ENCODE measurements at places on chromosomes 7 and 10.
A peak's percentile ranks its signal among the peaks of the same experiment; 100 is the strongest.

- no peak for DNase-seq
Measured at GRCh38 chr7:53740971-53741370, 705.5 kb downstream of the POM121L12 start.

DNA sequence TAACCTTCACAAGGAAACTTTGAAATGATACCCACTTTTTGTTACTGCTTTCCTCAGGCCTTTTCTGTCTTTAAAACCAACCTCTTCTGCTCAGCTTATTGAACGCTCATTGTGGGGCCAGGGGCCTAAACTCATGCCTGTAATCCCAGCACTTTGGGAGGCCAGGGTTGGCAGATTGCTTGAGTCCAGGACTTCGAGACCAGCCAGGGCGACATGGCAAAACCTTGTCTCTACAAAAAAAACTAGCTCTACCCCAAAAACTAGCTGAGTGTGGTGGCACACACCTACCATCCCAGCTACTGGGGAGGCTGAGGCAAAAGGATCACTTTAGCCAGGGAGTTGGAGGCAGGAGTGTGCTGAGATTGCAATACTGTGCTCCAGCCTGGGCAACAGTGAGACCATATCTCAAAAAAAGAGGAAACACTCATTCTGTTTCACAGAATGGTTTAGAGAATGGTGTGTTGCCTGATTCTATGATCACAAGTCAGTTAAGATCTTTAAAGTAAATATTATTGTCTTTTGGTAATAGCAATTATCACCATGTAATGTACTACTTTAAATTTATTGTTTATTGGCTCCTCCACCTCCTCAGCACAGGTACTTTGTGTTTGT, 51.1 kb downstream of the KCTD7 start:
- DNase-seq, result no peak

GRCh38 chr10:50883629-50884028, 1.8 kb downstream of the A1CF start:
- no peak for DNase-seq

DNA sequence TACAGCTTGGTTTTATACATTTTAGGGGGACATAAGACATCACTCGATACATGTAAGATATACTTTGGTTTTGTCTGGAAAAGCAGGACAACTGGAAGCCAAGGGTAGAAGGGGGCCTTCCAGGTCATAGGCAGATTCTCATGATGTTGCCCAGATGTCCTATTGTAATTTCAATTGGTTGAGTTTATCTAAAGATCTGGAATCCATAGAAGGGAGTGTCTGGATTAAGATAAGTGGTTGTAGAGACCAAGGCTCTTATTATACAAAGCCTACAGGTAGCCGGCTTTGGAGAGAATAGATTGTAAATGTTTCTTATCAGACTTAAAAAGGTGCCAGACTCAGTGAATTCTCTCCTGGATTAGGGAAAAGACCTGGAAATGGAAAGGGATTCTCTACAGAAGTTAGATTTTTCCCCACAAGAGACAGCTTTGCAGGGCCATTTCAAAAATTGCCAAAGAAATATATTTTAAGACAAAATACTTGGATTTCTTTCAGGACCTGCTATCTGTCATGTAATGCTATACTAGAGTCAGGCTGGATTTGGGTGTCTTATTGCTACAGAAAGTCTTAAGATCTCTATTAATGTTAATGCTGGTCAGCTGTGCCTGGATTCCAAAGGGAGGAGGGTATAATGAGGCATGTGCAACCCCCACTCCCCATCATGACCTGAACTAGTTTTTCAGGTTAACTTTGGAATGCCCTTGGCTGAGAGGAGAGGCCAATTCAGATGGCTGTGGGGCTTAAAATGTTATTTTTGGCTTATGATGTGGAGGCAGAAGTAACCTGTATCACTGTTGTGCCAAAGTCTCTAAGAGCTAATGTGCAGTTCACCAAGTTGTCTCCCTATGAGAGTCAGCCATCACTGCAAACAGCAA, 511.1 kb upstream of the C7orf33 start:
- no peak for DNase-seq

- DNase-seq, result no peak
Measured at GRCh38 chr7:1131471-1132265, 28.3 kb downstream of the ZFAND2A start.

GRCh38 chr7:138618933-138619332, 82.2 kb downstream of the SVOPL start:
- no peak for DNase-seq

DNA sequence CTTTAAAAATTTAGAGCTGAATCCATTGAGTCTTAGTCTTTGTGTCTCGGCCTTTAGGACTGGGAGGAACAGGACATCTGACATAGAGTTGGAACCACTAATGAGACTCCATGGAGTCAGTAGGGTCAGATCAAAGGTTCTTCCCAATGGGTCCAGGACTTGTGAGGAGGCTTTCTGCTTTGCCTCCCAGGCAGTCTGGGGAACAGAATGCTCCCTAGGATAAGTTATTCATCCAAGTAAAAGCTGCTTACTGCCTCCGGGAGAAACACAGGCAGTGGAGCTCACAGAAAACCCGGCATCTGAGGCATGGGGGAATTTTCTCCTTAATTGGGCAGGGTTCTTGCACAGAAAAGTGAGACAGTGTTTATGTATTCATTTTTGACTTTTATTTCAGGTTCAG, 216.4 kb downstream of the SEC23IP start:
- DNase-seq, result no peak

- DNase-seq, result no peak
Measured at GRCh38 chr7:84204655-84205054, 10.1 kb upstream of the SEMA3A start.

DNA sequence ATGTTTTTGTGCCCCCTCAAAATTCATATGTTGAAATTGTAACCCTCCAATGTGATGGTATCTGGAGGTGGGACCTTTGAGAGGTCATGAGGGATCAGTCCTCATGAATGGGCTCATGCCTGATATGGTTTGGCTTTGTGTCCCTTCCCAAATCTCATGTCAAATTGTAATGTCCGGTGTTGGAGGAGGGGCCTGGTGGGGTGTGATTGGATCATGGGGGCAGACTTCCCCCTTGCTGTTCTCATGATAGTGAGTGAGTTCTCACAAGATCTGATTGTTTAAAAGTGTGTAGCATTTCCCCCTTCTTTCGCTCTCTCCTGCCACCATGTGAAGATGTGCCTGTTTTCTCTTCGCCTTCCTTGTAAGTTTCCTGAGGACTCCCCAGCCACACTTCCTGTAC, 53.4 kb downstream of the TLL2 start:
- no peak for DNase-seq

GRCh38 chr7:96833676-96834453, 124.2 kb upstream of the SEM1 start:
- DNase-seq, result no peak

GRCh38 chr7:96233084-96233483, 88.8 kb downstream of the SLC25A13 start:
- DNase-seq, result no peak

- DNase-seq, result peak; percentile 36
Measured at GRCh38 chr10:104337521-104337984, 712 bp downstream of the ITPRIP start.

DNA sequence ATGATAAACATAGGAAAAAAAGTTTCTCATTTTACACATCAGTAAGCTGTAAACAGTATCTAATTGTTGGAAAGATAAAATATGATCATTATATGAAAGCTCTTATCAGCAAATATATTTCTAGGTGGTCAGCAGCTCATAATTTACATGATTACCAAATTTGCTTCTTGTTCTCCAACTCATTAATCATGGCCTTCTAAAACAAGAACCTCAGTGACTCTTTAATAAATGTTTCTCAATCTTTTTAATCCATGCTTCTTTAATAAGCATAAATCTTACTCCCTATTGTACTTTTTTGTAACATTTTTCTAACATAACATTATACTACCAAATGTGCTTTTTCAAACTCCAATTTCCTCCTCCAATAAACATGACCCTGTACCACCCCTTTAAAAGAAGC, 5.9 kb downstream of the ITGB1 start:
- DNase-seq, result no peak

- DNase-seq, result no peak
Measured at GRCh38 chr7:132643302-132643701, 67.0 kb upstream of the PLXNA4 start.

- no peak for DNase-seq
Measured at GRCh38 chr10:91434041-91434440, 23.9 kb downstream of the HECTD2 start.

DNA sequence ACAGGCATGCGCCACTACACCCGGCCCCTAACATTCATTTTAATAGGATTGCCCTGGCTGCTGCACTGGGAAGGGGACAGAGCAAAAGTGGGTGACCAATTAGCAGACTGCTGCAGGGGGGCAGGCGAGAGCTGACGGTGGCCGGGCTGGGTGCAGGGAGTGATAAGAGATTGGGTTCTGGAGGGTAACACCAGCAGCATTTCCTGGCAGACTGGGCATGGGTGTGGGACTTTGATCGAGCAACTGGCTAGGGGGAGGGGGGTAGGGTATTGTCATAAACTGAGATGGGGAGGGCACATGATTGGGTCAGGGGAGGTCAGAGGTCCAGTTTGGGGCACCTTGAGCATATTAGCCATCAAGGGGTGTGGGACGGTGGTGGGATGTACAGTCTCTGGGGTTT, 20.2 kb upstream of the AMZ1 start:
- no peak for DNase-seq

GRCh38 chr10:94103801-94104221, 110.1 kb downstream of the PLCE1 start:
- DNase-seq, result no peak

GRCh38 chr7:100173806-100174495, 3.2 kb downstream of the GPC2 start:
- no peak for DNase-seq

DNA sequence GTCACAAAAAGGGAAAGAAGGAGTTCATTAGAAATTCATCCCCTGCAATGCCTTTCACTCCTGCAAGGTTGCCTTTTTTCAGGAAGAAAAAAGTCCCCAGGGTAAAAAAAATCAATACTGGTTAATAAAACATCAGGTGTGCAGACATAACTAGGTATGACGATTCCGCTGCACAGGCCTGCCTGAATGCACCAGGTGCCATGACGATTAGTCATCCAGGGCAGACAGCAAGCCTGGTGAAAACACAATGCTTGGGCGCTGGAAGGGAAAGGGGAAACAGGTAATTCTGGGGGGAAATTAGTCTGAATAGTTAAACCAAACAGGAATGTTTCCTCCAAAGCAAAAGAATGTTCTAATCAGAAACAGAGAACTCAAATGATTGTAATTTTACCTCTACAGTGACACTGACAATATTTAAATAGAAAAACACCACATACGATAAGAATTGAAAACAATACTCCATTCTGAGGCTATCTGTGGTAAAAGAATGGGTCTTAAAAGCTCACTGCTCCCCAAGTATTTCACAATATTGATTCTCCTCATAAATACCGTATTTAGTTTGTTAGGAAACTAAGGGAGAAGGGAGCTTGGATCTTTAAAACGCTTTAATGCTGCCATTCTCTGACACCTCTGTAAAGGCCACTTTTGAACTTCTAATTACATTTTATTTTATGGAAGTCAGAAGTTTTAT, 45.2 kb downstream of the VPS41 start:
- DNase-seq, result no peak

GRCh38 chr10:80540981-80541750, 3.5 kb downstream of the SH2D4B start:
- DNase-seq, result no peak

- no peak for DNase-seq
Measured at GRCh38 chr10:35843524-35844181, 201.6 kb upstream of the FZD8 start.

- no peak for DNase-seq
Measured at GRCh38 chr10:378930-379704, 243.9 kb downstream of the ZMYND11 start.

- DNase-seq, result no peak
Measured at GRCh38 chr10:51186361-51186760, 112.1 kb downstream of the PRKG1 start.

DNA sequence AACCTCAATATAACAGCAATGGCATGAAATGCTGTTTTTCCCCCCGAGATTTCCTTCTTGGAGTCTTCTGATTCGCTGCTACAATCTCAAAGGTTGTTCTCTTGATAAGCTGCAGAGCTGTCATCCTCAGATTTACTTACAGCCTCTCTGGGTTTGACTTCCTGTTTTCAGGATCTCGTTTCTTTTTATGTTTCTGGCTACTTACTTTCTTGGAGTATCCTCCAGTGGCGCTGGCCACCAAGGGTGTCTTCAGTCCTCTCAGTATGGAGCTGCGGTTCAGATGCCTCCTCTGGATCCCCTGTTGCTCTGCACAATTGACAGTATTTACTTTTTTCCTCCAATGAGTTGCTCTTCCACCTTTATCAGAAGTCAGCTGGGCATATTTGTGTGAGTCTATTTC, 152.0 kb upstream of the TMEM72 start:
- DNase-seq, result no peak

DNA sequence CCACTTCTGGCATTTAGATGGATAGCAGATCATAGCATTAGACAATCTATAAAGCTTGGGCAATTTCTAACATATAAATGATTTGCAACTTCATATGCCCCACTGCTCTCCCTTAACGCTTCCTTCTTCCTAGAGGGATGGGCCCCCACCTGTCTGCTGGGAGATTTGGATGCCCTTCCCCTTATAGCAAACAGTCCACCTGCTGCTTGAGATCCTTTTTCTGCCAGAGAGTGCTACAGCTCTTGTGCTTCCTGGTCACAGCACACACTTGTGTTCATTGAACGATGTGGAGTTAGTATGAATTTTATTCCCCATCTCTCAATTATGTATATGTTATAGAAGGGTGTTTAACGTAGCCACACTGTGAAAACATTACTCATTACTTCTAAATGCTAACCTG, 10.4 kb upstream of the PCGF5 start:
- no peak for DNase-seq

DNA sequence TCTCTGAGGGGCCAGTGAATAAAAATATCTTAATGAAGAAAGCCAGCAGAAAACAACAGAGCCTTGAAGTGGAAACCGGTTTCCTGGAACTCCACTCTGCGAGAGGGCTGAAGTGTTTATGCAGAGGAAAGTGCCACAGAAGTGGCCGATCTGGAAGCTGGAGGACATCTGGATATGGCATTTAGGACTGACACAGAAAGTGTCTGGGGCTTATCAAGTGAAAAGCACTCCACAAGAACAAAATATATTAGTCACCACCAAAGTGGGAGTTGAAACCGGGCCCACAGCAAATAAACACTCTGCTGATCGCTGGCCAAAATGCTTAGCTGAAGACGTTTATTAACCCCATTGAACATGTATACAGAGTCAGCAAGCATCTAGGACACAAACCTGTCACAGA, 7.8 kb downstream of the NOD1 start:
- DNase-seq, result no peak

GRCh38 chr7:108114117-108114841, 15.9 kb downstream of the LAMB4 start:
- DNase-seq, result no peak

DNA sequence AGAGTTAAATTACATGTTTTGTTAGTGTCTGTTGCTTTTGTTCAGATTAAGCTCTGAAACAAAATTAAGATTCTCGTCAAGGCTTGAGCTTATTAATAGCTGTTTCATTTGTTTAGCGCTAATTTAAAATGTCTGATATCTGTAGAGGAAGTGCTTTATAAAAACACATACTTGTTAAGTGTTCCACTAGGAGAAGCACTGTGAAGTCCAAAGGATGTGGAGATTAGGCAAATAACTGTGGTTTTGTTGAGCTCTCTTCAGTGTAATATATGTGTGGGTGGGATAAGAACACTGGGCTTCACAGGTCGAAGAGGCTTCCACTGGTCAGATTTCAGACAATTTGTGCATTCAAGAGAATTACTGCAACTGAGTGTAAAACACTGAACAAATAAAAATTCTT, 242.0 kb downstream of the AUTS2 start:
- no peak for DNase-seq

Measured in activated CD4-positive, alpha-beta T cell treated with anti-CD3 and anti-CD28 coated beads, Interleukin-2, amount 50 U/mL, for 48 hours (primary cell).